Cardiac septum (tissue), 1 donor: ENCODE measurements at places on chromosomes 12 and 14. TPM values are rescaled to one million over a fixed set of nuclear protein-coding genes. Genes with fewer than 3 reads are reported as not detected.

DNA sequence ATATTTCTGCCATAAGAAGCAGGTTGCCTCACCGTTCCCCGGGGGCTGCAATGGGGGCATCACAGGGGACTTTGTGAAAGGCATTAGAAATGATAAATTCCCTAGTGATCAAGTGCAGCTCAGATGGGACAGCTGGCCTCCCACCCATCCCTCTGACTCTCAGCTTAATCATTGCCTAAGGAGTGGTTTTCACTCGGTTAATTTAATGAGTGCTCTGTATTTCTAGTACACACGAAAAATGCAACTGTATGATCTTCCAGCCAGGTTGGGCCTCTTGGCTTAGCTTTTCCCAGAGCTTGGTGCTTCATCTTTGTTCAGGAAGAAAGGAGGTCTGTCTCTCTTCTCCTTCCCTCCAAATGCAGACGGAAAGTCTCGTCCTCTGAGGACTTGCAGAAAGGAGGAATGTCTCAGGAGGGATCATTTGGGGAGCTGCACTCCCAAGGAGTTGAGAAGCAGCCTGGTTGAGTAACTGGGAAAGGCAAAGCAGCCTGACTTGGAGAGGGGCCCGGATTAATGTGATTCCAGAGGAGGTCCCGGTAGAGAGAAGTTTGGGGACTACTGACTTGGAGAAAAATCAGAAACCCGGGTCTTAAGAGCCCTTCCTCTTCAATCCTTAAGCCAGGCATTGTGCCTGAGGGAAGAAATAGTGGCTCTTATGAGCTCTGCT is 7.2 kb downstream of the CD9 start:
- DNase-seq, result no peak

DNA sequence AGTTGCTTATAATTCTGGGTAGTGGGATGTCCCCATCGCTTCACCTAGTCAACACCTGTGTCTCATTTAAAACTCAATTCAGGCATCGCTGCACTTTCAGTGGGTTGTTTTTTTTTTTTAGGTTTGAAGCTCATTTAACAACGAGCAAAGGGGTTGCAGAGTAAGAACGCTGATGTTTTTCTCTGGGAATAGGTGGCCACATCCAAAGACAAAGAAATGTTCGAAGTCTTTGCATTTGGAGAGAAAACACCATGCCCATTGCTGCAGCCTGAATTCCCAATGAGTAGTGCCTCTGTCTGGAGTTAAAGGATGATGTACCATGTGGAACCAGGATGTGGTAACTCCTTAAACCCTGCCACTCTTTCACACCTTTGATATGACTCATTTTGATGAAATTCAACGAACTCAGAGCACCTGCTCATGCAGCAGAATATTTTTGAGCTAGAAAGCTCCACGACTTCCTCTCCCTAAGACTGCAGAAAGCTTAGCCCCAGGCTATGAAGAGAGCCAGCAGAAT is 35.1 kb upstream of the BATF start:
- DNase-seq, result no peak

DNA sequence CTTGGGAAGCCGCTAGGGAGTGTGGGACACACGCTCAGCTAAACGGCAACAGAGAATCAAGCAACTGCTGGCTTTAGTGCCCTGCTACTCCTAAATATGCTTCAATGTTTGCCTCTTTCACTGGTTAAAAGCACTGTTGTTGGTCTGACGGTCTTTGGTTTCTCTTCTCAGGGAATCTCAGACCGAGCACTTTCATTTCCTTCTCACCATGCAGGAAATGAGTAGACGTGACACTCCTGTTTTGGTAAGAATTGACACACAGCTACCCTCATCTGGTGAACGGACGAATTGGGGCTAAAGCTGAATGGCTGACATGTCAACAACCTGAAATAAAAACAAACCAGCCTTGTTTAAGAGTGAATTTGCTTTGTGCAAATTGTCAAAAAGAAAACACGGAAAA is 57.5 kb upstream of the PIWIL1 start:
- no peak for DNase-seq

DNA sequence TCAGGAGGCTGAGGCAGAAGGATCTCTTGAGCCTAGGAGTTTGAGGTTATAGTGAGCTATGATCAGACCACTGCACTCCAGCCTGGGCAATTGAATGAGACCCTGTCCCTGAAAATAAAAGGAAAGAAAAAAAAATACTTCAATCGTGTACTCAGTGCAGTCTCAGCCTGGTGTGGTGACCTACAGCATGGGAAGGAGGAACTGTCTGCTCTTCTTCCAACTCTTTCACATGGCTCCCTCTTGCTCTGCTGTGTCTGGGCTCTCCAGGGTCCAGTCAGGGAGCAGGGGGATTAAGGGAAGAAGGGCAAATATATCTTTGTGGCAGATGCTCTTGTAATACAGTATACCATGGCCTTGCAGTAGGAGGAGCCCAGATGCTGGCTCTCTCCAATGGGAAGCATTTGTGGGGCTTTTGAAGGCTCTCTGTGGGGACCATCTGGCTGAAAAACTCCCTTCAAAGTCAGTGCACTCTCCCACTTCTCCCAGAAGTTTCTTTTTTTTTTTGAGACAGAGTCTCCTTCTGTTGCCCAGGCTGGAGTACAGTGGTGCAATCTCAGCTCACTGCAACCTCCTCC is 76.6 kb upstream of the TMPO start:
- no peak for DNase-seq

GRCh38 chr14:45907782-45908181 is 654.8 kb upstream of the MIS18BP1 start:
- no peak for DNase-seq

GRCh38 chr12:12642916-12643315 is 31.2 kb downstream of the CREBL2 start:
- DNase-seq, result no peak

GRCh38 chr12:75813072-75813471 is 218.5 kb downstream of the PHLDA1 start:
- no peak for DNase-seq

GRCh38 chr14:24481622-24482324 is 26.3 kb downstream of the CMA1 start:
- DNase-seq, result no peak

GRCh38 chr12:30010071-30011052 is 226.6 kb upstream of the TMTC1 start:
- DNase-seq, result no peak

GRCh38 chr14:102197317-102197853 is 57.7 kb downstream of the WDR20 start:
- no peak for DNase-seq

DNA sequence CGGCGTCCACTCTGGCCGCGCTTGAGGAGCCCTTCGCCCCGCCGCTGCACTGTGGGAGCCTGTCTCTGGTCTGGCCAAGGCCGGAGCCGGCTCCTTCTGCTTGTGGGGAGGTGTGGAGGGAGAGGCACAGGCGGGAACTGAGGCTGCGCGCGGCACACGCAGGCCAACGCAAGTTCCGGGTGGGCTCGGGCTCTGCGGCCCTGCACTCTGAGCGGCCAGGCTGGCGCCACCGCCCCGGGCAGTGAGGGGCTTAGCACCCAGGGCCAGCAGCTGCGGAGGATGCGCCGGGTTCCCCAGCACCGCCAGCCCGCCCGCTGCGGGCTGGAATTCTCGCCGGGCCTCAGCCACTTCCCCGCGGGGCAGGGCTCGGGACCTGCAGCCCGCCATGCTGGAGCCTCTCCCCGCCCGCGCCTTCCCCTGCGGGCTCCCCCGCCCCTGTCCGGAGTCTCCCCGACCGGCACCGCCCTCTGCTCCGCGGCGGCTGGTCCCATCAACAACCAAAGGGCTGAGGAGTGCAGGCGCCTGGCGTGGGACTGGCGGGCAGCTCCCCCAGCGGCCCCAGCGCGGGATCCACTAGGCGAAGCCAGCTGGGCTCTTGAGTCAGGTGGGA is 921.2 kb upstream of the FOXG1 start:
- DNase-seq, result no peak

The ESPL1 gene
- total RNA-seq, result 0.16 TPM

The KLHL33 gene
- 0.35 TPM for total RNA-seq

The BCL11B gene
- 0.16 TPM for total RNA-seq

The EFS gene
- total RNA-seq, result 3.7 TPM

The LRP1-AS gene
- not detected for total RNA-seq
